Adrenal gland (tissue), 19 donors: ENCODE measurements at places on chromosomes 2 and 18.
A peak's percentile ranks its signal among the peaks of the same experiment; 100 is the strongest.

DNA sequence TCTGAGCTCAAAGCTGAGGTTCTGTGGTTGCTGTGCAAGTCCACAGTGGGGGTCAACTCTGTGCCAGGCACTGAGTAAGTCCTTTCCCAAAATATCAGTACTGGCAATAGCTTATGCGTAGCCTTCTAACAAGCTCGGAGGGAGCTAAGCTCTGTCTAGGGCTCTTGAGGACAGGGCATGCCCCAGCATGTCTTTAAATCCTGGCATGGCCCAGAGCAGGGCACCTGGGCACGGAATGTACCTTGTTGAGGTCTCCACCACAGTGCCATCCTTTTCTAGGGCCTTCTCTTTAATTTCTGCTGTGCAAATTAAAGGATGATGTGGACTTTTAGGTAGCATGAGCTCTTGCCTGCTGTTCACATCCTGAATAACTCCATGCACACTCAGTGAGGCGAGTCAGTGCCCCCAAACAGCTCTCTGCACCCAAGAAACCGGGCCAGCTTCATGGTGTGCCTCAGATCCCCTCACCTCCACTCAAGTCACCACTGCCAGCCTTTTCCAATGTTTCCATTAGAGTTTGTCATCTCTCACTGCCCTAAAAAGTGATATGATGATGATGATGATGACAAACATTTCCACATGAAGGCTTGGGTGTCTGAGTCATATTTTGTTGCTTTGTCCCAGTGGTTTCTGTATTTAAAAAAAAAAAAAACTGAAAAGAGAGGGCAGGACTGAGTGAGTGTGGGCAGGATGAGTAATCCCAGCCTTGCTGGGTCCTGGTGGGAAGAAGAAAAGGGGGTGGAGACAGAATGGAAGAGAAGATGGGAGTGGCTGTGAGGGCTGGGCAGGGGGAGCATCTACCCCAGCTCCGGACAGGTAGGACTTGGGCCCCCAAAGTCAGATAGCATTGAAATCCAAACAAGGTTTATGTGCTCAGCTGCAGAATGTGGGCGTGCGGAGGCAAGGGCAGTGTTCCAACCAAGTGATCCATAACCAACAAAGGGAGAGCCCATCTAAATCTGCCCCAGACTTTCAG is 78.9 kb downstream of the ZBTB7C start:
- peak; percentile 69 for DNase-seq

GRCh38 chr18:59657012-59657411 is 40.2 kb downstream of the CCBE1 start:
- DNase-seq = no peak

- DNase-seq = no peak
These were observed 8.4 kb upstream of the NR4A2 start for GRCh38 chr2:156340804-156341451.

GRCh38 chr2:164993287-164994016 is 38.1 kb upstream of the SLC38A11 start:
- DNase-seq = no peak

GRCh38 chr2:105546628-105546974 is 147.8 kb upstream of the FHL2 start:
- DNase-seq = no peak

GRCh38 chr18:55523001-55523400 is 65.0 kb downstream of the TCF4 start:
- no peak for DNase-seq

GRCh38 chr2:77169426-77169825 is 352.8 kb downstream of the LRRTM4 start:
- DNase-seq = no peak
